ENCODE measurements at places on chromosomes 1 and 21. TPM values are rescaled to one million over a fixed set of nuclear protein-coding genes. Genes with fewer than 3 reads are reported as not detected.

- DNase-seq, result no peak
These were observed 46.9 kb downstream of the SKI start for GRCh38 chr1:2274929-2275475.

- DNase-seq, result no peak
These were observed 3.5 kb upstream of the COA6 start for GRCh38 chr1:234369784-234370183.

GRCh38 chr1:12158357-12159092 lies 8.3 kb upstream of the TNFRSF1B start:
- DNase-seq, result no peak

GRCh38 chr1:10614377-10615225 lies 139.9 kb downstream of the PEX14 start:
- no peak for DNase-seq

DNA sequence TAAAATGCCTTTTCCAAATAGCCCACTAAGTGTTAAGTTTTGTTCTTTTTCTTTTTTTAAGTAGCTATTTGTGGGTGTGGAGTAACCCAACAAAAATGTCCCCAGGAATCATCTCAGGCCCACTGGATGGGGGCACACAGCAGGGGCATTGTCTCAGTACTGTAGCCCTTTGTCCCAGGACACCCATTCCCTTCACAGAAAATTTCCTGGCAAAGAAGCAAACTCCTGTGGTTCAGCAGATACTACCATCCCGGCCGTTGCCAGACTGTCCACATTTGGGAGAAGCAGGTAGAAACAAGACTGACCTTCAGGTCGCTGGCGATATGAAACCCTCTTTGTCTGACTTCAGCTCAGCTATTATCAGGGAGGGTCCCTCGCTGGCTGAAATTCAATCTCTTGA lies 23.7 kb upstream of the SRRM1 start:
- no peak for DNase-seq

The DENND4B gene
- 48.2 TPM for total RNA-seq

The LCE2A gene
- total RNA-seq, result not detected

DNA sequence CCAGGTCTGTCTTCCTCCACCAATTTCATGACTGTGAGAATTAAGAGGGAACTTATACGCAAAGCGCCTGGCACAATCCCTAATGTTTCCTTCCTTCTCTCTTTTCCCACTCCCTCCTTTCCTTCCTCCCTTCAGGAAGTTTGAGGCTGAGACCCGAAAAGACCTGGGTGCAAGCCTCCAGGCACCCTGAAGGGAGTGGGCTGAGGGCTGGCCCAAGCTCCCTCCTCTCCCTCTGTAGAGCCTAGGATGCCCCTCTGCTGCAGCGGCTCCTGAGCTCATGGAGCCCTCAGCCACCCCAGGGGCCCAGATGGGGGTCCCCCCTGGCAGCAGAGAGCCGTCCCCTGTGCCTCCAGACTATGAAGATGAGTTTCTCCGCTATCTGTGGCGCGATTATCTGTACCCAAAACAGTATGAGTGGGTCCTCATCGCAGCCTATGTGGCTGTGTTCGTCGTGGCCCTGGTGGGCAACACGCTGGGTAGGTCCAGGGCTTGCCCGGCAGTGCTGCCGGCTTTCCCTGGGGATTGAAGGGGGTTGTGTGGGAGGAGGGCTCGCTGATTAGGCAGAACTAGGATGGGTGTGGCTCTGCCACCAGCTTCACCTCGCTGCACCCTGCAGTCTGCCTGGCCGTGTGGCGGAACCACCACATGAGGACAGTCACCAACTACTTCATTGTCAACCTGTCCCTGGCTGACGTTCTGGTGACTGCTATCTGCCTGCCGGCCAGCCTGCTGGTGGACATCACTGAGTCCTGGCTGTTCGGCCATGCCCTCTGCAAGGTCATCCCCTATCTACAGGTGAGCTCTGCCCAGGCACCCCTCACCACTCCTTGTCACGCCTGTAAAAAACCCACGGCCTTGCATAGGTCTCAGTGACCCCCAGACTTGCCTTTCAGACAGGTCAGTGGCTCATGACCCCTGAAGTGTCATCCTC lies 1.7 kb downstream of the HCRTR1 start:
- no peak for DNase-seq

- DNase-seq, result no peak
These were observed 40.4 kb upstream of the SYNC start for GRCh38 chr1:32742956-32743355.

GRCh38 chr1:17075470-17076255 lies 21.8 kb upstream of the SDHB start:
- DNase-seq, result no peak

DNA sequence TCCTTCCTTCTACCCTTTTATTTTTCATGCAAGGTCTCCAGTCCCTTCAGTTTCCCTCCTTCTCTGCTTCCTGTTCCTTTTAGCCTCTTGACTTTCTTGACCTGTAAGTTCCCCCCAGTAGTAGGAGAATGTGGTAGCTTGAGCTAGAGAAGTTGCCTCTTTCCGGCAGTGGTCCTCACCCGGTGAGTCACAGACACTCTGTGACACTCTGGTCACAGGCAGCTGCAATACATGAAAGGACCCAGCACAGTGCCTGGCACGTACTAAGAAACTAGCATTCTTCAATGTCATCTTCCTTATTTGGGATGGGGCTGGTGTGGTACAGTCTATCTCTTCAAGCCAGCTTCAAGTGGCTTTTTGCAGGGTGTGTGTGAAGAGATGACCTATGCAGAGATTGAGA lies 16.0 kb downstream of the PFKFB2 start:
- no peak for DNase-seq

The GJA8 gene
- total RNA-seq, result not detected

- no peak for DNase-seq
These were observed 266.7 kb downstream of the LMO4 start for GRCh38 chr1:87595384-87595781.

DNA sequence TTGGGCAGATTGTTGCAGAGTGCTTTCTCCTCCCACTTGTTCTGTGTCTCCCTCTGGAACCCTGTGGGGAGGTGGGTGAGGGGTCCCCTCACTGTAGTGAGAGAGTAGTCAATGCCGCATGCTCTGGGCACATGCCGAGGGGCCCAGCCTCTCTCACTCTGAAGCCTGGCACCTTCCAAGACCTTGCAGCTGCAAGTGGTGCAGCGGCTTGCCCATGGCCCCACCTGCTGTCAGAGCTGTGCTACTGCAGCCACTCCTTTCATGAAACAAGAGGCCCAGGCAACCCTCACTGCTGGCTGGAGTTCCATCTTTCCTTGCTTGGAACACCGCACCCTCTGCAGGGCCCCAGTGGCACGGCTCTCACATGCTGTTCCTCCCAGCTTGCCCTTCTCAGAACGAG lies 58.4 kb upstream of the COL6A1 start:
- DNase-seq, result no peak

GRCh38 chr1:203165101-203165799 lies 10.4 kb downstream of the MYBPH start:
- DNase-seq, result no peak

DNA sequence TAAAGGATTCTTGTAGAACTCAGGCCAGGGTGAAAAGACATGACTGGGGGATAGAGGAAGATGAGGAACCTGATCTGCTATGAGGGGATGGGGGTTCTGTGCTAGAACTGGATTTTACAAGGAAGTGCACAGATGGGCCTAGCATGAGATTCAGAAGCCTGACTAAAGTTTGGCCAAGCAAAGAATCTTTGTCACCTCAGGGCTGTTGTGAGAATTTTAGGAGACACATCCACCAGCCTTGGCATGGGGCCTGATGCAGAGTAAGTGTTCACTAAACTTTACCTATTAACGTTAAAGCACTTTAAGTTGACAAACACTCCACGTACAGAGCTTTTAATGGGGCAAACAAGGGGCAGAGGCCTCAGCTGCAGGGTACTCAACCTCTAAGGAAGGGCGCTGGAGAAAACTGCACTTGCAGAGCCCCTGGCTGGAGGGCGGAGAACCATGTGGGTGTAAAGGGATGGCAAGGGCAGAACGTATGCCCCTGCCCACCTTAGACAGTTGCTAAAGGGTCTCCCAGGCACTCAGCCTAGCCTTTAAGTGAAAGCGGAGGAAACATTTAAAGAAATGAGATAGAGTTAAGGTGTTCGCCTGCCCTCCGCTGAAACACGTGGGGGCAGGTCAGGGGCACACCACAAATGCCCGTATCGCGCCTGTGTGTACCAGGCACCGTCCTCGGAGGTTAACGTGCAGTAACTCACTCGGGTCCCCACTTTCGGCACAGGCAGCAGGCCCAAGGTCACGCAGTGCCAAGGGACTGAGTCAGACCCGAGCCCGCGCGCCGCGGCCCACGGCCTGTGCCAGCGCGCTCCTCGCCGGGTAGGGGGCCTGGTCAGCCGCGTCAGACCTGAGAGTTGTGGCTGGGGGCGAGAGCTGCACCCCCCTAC lies 990 bp upstream of the MRPS6 start:
- no peak for DNase-seq

The UMODL1 gene
- not detected for total RNA-seq

The FCRL6 gene
- 13.2 TPM for total RNA-seq

The CYP2J2 gene
- 242 TPM for total RNA-seq

DNA sequence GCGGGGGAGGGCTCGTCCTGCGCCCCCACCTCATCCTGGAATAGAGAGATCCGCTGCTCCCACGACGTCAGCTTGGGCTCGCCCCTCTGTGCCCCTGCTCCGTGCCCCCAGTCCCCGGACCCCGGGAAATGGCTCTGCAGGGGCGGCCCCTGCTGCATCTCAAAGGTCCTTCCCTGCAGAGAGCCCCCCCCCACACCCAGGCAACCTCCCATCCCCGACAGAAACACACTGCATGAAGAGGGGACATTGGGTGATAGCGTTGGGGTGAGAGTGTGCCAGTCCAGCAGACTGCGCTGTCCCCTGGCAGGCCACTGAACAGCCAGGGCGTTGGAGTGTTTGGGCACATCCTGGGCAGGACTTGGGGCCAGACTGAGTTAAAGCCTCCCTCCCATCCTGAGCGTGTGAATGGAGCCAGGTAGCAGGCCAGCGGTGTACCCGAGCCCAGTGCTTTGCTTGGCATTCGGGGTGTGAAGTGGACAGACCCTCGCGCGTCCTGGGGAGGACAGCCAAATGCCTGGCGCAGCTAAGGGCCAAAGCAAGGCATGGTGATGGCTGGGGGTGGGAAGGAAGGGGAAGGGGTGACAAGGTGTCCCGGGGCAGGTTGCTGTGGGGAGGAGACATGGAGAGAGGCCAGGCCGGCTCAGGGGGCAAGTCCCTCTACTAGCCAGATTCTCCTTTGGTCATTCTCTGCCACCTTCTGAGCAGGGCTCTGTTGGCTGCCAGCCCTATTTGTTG lies 633 bp upstream of the ETNK2 start:
- no peak for DNase-seq

The GPR3 gene
- total RNA-seq, result not detected

DNA sequence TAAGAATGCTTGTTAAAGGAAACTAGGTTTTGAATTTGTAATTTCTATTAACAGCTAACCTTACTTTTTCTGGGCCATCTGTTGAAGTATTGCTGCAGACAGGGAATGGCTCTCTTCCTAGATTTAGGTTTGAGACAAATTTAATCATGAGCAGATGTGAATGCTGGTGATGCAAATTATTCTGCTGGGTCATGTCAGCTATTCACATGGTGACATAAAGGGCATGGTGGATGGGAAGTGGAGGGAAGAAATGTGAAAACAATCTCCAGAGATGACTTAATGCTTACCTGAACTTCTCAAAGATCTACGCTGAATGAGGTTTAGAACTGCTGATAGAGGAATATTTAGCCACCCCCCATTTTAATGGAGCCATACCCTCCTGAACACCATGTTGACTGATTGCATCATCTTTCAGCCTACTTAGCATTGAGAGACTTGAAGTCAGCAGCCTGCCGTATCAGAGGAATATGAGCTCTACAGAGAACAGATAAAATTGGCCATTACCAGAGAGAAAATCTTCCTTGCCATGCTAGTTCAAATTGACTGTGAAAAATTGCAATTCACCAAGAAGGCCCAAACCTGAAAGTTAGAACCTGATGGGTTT lies 138.8 kb downstream of the HHAT start:
- DNase-seq, result no peak

- no peak for DNase-seq
These were observed 76.0 kb downstream of the FH start for GRCh38 chr1:241443561-241443960.

- no peak for DNase-seq
These were observed 645.5 kb downstream of the ADGRL2 start for GRCh38 chr1:82446236-82446635.

DNA sequence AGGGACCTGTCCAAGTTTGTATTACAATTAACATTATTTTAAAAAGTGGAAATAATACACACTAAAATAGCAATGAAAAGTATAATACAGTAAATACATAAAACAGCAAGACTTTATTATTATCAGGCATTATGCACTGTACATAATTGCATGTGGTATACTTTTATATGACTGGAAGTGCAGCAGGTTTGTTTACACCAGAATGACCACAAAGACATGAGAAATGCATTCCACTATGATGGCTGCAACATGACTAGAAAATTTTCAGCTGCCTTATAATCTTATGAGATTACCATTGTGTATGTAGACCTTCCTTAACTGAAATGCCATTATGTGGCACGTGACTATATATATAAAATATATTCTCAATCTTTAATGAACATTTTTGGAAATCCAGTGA lies 1699.6 kb downstream of the KCNT2 start:
- no peak for DNase-seq

The C1QA gene
- total RNA-seq, result 90.8 TPM

DNA sequence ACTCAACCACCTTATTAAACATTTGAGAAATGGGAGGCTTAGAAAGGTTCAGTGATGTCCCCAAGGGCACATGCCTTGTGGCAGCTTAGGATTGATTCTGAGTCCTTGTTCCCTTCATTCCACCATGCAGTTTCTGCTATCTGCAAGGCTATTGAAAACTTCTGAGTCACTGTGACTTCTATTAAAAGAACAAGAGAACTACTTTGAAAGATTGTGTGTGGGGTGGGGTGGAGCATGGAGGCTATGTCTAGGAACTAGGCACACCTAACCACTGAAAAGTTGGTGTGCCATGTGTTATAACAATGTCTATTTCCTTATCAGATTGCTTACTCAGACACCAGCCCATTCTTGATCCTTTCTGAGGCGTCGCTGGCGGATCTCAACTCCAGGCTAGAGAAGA lies 10.8 kb downstream of the MTARC1 start:
- no peak for DNase-seq

DNA sequence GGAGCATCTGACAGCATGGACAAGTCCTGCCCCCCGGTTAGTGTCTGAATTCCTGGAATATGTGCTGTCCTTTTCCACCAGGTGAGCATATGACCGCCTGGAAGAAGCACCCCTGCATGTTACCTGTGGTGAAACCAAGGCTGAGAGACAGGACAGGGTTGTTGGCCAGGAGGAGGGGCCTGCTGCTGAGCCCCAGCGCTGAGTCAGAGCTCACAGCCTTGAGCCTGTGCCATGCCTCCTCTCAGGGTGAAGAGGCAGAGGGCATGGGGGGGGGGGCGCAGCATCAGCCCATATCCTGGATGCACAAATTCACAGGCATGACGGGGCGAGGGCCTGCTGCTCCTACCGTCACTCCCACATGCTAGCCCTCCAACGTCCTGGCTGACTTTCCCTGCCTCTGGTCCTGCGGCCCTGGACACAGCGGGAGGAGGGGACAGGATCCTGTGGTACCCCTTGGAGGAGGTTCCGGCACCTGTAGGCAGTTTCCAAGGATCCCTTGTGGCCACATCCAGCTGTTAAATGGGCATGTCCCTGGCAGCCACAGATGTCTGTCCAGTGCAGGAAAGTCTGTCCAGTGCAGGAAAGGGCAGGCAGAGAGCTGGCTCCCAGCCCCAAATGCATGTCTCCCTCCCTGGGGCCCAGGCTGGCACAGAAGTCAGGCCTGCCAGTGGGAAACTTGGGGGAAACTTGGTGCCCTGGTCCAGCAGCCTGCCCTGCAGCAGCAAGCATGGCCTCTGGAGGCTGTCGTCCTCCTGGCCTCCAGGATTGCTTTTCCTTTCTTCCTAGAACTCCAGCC lies 23.9 kb downstream of the TTC34 start:
- DNase-seq, result peak; percentile 32

Data from Peyer's patch (tissue), 4 donors.